ENCODE measurements at places on chromosomes 7 and 10.

- no peak for DNase-seq
These were observed 118.4 kb upstream of the SLC26A5 start for GRCh38 chr7:103564416-103564815.

GRCh38 chr10:76382381-76382851 is 951.0 kb downstream of the LRMDA start:
- DNase-seq = no peak

GRCh38 chr7:26673858-26674257 is 190.5 kb downstream of the SKAP2 start:
- no peak for DNase-seq

DNA sequence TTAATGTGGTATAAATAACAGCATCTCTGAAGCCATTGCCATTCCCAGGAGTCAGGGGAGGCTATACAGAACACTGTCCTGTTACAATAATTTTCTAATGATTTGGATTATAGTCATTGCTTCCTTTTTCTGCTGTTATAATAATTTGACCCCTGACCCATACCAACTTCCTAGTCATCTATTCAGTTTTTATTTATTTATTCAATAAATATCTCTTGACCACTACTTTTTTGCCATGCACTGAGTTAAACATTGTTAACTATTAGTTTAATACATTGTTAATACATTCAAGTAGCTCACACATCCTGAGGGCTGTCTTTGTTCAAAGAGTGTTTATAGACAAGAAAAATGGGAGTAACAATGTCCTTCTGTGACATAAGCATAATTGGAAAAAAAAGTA is 235.5 kb upstream of the MEOX2 start:
- DNase-seq = no peak

GRCh38 chr7:156096771-156097538 is 284.7 kb upstream of the SHH start:
- DNase-seq = no peak

GRCh38 chr10:75487087-75487754 is 55.8 kb downstream of the LRMDA start:
- DNase-seq = no peak

- DNase-seq = no peak
These were observed 653.2 kb downstream of the PARD3 start for GRCh38 chr10:34161777-34162370.

GRCh38 chr7:12727455-12728191 is 40.2 kb downstream of the ARL4A start:
- no peak for DNase-seq

GRCh38 chr7:69095649-69096048 is 502.6 kb upstream of the AUTS2 start:
- no peak for DNase-seq

- no peak for DNase-seq
These were observed at the start of gene MSS51 for GRCh38 chr10:73433538-73433867. MSS51 (minus strand) TSS chr10:73433561; CDS start chr10:73428284, 5,277 bp downstream.

DNA sequence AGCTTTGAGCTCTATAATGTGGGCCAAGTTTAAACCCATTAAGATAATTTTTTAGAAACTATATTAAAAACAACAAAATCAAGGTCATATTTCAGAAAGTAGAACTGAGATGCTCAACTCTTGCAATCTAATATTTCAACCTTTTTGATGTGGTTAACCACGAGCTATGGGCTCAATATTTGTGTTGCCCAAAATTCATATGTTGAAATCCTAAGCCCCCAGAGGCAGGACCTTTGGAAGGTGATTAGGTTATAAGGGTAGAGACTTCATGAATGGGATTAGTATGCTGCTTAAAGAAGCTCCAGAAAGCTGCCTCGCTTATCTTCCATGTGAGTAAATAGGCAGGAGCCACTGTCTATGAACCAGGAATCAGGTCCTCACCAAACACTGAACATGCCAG is 284.4 kb downstream of the CRPPA start:
- DNase-seq = no peak

DNA sequence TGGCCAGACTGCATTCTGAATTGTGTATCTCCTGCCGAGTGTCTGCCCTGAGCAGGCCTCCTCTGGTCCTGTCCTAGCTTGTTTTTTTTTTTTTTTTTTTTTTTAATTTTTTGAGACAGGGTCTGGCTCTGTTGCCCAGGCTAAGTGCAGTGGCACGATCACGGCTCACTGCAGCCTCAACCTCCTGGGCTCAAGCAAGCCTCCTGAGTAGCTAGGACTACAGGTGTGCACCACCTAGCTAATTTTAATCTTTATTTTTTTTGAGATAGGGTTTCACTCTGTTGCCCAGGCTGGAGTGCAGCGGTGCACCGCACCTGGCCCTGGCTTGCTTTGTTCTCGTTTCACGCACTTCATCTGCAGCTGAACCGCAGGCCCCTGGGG is 23.5 kb downstream of the COL26A1 start:
- DNase-seq = no peak

DNA sequence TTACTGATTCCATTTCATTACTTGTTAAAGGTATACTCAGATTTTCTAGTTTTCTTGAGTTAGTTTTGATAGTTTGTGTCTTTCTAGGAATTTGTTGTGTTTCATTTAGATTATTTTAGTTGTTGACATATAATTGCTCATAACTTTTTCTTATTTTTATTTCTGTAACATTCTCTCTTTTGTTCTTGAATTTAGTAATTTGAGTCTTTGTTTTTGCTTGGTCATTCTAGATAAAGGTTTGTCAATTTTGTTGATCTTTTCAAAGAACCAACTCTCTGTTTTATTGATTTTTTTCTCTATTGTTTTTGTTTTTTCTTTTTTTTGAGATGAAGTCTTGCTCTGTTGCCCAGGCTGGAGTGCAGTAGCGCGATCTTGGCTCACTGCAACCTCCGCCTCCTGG is 7.2 kb downstream of the EXOC6 start:
- no peak for DNase-seq

GRCh38 chr7:42502022-42502421 is 265.0 kb upstream of the GLI3 start:
- DNase-seq = no peak

- DNase-seq = no peak
These were observed 260.3 kb downstream of the AHR start for GRCh38 chr7:17558558-17559332.

DNA sequence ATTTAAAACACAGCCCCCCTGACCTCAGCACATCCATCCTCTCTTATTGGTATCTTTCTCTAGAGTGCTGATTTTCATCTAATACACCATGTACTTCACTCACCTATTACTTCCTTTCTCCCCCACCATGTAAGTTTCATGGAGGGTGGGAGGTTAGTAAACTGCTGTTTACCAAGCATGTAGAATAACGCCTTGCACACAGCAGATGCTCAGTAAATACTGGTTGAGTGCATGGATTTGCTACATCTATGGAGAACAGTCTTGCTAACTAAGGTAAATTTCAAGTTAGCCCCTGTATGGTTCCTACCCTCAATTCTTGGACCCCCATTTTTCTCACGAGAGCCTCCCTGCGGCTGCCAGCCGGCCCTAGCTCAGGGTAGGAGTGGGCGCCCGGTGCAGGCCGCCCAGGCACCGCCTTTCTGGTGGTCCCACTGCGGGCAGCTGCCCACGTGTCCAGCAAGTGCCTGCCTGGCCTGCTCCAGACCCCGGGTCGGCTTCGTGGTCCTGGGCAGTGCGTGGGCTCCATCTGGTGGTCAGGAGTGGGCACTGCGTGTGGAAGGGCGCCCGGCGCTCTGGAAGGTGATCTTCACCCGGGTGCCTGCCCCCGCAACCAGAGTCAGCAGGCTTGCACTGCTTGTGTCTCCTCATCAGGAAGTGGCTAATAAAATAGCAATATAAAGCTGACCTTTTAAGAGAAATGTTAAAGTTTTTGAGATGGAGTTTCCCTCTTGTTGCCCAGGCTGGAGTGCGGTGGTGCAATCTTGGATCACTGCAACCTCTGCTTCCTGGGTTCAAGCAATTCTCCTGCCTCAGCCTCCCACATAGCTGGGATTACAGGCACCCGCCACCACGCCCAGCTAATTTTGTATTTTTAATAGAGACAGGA is 63.4 kb upstream of the DNAJB6 start:
- DNase-seq = peak; percentile 42

- DNase-seq = peak; percentile 2
These were observed 686 bp downstream of the AASS start for GRCh38 chr7:122143376-122143750.

GRCh38 chr7:100888988-100889750 is at the start of gene UFSP1:
UFSP1 (minus strand) TSS chr7:100889715; CDS start chr7:100889271, 444 bp downstream.
- no peak for DNase-seq

GRCh38 chr10:122306282-122306681 is 35.2 kb downstream of the BTBD16 start:
- no peak for DNase-seq

GRCh38 chr7:51230324-51230625 is 86.3 kb downstream of the COBL start:
- DNase-seq = no peak

DNA sequence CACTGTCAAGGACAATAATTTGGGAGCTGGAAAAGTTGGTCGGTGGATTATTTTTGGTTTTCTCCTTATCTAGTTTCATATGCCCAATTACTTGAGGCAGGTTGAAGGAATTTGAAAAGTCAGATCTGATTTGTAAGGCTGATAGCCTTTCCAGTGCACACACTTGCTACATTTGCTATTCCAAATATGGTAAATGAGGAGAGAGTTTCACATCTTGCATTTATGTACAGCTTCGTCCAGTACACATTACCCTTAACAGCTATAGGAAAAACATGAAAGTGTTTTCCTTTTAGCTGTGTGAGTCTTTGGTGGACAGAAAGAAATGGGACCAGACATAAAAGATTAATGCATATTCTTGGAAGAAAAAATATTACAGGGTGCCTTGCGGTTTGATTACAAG is 201.8 kb downstream of the CELF2 start:
- DNase-seq = no peak

GRCh38 chr7:116218051-116218645 is 7.8 kb downstream of the TES start:
- DNase-seq = no peak

DNA sequence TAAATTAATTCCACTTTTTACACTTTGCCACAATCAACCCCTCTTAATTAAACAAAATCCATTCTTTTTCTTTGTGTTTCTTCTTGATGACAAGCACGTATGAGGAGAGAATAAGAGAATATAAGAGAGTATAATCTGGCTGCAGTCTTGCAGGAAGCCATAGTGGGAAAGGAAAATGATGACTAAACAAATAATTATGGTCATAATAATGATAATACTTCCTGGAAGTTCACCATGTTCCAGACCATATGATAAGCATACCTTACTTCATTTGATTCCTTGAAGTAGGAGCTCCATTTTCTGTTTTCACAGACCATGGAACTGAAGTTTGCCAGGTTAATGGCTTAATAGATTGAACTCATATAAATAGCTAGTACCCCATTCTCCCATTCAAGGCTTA is 237.8 kb downstream of the SEMA3D start:
- DNase-seq = no peak

Data from effector CD4-positive, alpha-beta T cell (primary cell).